Peyer's patch (tissue), 4 donors: ENCODE measurements at places on chromosomes 4 and X.

- DNase-seq = no peak
Measured at GRCh38 chr4:1834047-1834775, 21.7 kb downstream of the LETM1 start.

GRCh38 chrX:121598356-121598755, 550.9 kb downstream of the GLUD2 start:
- DNase-seq = no peak

- DNase-seq = no peak
Measured at GRCh38 chr4:110309675-110310074, 111.3 kb upstream of the ELOVL6 start.

GRCh38 chr4:166399021-166399420, 526.0 kb downstream of the TLL1 start:
- DNase-seq = no peak

GRCh38 chrX:78514852-78515251, 144.3 kb downstream of the RTL3 start:
- no peak for DNase-seq

GRCh38 chrX:4186331-4186730, 472.9 kb upstream of the PRKX start:
- no peak for DNase-seq
